ENCODE measurements at places on chromosomes 4 and X.

GRCh38 chrX:12469296-12469695, 321.9 kb upstream of the PRPS2 start:
- no peak for DNase-seq

DNA sequence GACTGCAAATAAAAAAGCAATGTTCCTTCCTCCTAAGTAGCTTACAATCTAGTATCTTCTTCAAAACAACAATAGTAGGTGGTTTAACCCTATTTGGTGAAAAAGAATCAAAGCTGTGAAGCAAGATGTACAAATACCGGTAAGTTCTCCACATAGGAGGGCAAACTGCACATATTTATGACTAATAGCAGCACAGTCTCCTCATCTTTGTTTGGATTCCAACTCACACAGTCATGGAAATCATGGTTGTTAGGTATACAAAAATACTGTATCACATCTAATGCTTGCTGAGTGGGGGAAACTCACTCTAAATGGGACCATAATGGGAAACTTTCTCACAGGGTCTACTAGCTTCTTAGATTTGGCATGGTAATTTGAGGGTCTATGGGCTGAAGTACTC, 597.2 kb downstream of the INPP4B start:
- DNase-seq = no peak

DNA sequence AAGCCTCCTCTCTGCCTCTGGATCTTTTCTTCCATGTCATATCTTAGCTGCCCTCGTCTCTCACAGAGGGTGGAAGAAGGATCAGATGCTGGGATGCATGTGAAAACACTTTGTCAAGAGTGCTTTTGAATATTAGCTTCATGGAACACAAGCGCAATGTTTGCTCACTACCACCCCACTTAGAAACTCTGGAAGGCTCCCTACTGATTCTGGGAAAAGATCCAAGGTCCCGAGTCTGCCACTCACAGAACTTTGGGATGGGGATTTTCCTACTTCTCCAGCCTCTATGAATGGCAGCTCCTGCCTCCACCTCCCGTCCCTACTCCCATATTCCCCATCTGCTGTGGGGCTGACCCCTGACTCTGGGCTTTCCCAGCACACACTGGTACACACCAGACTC, 40.2 kb upstream of the CRMP1 start:
- DNase-seq = no peak

DNA sequence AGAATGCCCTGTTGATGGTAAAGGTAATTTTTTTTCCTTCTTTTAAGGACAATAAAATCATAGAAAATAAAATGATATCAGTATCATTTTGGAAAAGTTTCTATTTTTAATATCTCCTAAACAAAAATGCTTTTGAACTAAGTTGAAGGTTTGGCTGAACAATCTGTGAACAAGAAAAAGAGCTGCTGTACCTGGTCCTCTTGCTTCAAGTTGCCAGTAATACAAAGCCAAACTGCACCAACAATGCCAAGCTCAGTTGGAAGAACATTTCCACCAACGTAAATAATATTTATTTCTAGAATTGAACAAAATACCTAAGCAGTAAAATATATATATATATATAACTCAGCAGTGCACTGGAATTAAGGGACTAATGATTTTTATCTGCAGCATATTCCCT, 132.8 kb downstream of the CAMK2D start:
- no peak for DNase-seq

DNA sequence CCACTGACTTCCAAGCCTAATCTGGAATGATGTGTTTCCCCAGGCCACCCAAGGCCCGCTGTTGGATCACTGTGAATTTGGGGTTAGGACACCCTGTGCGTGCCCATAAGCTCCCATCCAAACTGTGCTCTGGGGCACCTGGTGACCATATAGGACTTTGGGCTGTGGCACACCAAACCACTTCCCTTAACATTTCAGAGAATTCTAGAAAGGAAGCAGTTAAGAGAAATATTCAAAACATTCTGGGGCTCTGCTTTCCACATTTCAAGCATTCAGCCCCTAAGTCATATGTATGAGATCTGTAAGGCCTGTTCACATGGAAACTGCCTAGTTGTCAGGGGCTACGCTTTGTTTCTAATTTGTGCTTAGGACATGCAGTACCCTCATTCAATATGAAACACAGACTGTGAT, 14.4 kb downstream of the VGLL1 start:
- DNase-seq = no peak

- DNase-seq = no peak
Observed at GRCh38 chrX:23385242-23385641, 50.6 kb downstream of the PTCHD1 start.

GRCh38 chr4:27921231-27921630, 1060.6 kb downstream of the STIM2 start:
- peak; percentile 8 for DNase-seq

DNA sequence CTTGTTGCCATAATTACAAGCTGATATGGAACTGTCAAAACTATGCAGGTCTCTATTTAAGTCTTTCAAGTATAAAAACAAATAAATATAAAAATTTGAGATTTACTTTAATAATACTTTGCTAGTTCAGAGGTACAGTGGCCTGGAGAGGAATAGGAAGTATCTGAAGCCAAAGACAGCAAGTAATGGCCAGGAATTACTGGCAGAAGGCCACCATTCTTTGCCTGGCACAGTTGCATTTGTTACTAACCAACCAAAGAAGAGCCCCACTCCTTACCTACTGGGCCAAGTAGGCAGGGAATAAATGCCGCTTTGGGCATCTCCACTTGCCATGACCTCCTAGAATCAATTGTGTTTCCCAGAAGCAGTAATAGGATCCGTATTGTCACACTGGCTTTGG, 13.8 kb upstream of the ADAMTS3 start:
- DNase-seq = no peak

Measured in urothelium cell line (cell line).